ENCODE measurements at places on chromosomes 2 and 18.

GRCh38 chr2:37925063-37925897 lies at the start of gene RMDN2:
RMDN2 (plus strand) TSS chr2:37925287; CDS start chr2:37929278, 3,991 bp downstream.
- no peak for DNase-seq

GRCh38 chr2:54772110-54772509 lies 48.6 kb downstream of the EML6 start:
- no peak for DNase-seq

DNA sequence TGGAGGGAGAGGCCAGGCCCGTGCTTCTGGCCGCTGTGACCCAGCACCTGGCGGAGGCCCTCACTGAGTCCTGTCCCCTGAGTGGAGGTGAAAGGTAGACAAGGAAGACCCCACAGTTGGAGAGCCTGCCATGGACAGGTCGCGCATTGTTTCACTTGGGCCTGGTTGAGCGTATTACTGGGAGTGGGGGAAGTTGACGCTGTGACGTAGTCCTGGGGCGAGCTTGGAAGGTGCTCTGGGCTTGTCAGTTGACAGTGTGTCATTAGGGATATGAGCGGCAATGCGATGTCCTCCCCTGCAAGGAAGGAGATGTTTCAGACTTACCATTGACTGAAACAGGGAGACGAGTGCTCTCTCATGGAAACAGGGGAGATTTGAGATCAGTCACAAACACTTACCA lies 127.1 kb downstream of the SH3RF3 start:
- DNase-seq = no peak

DNA sequence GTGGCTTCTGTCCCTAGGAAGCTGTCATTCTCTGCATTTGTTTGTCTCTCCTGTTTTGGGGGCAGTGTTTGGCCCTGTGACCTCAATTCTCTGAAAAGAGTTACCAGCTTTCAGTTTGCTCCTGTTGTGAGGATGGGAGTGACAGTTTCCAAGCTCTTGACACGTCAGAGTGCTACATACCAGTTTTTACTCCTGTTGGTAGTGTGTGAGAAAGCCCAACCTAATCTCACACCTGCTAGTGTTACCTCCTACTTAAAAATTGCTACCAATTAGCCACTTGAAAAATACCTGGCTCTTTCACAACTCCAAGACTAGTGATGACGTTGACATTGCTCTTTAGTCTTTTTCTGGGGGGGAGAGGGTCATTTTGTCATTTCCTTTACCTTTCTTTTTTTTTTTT lies 14.1 kb downstream of the SKA1 start:
- DNase-seq = no peak

- no peak for DNase-seq
These were observed 89.4 kb downstream of the DOK6 start for GRCh38 chr18:69490072-69490471.

DNA sequence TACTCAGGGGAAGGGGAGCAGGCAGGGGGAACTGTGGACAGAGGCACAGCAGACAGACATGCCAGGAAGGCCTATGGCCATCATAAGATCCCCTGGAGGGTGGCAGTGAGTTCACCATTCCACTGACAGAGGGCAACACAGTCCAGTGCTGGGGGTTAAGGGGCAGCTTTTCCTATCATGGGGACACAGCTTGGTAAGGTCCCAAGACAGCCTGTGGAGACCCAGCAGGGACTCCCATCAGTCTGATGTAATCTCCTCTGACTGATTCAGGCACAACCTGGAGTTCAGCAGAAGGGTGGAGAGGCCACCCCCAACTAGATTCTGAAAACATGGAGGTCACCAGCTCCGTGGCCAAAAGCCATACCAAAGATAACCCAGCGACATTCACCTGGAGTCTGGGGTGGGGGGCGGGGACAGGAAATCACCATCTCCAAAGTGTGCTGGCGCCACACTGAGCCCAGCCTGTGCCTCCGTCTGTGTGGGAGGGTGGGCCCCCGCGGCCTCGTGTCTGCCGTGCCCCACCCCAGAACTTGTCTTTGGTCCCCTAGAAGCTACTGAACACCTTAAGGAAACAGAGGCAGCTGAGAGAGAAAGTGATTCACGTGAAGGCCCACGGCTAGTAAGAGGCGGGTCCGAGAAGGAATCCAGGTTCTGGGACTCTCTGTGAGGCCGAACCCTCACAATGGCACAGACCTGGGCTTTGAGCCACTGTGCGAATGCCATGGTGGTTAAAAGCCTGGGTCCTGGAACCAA lies 28.6 kb downstream of the DNMT3A start:
- DNase-seq = no peak

Data from AML-193 (cell line).